ENCODE measurements at places on chromosomes 2 and 18.

- no peak for DNase-seq
Observed at GRCh38 chr2:78977661-78978145, 47.8 kb upstream of the REG3G start.

- no peak for DNase-seq
Observed at GRCh38 chr2:241496904-241497877, 11.2 kb downstream of the STK25 start.

- DNase-seq: peak; percentile 57
Observed at GRCh38 chr18:9914584-9915290, 921 bp downstream of the VAPA start.

GRCh38 chr2:24330161-24330560, 30.2 kb downstream of the ITSN2 start:
- no peak for DNase-seq

DNA sequence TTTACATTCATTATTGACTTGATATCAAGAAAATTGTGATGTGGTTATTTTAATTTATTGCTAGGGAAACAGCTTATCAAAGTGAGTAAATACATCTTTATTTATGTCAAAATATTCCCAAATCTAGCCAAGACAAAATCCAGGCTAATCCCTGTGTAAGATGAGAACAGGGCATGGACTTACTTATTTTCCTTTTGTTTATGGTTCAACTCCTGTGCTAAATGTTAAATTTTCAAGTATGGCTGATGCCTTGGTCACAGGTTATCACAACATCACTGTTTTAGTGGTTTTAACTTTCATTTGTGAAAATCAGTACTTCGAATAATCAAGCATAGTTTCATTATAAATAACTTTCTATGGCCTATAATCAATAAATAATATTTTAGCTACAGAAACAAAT, 657.0 kb upstream of the SYT4 start:
- no peak for DNase-seq

DNA sequence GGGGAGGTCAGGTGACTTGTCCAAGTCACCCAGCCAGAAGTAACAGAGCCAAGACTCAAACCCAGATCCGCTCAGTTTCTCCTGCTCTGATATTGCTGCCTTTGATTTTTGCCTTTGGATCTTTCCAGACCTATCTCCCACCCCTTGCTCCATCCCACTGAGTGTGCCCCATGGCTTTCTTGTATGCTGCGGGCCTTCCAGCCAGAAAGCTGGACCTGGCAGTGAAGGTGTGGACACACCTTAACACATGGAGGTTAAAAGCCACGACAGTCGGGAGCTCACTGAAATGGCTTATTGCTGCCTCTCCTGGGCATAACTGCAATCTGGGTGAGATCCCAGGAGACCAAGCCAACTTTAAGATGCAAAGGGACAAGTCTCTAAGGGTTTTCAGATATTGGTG, 86.7 kb downstream of the LONRF2 start:
- DNase-seq: no peak

GRCh38 chr2:157780211-157780610, 95.9 kb downstream of the ACVR1 start:
- DNase-seq: no peak

DNA sequence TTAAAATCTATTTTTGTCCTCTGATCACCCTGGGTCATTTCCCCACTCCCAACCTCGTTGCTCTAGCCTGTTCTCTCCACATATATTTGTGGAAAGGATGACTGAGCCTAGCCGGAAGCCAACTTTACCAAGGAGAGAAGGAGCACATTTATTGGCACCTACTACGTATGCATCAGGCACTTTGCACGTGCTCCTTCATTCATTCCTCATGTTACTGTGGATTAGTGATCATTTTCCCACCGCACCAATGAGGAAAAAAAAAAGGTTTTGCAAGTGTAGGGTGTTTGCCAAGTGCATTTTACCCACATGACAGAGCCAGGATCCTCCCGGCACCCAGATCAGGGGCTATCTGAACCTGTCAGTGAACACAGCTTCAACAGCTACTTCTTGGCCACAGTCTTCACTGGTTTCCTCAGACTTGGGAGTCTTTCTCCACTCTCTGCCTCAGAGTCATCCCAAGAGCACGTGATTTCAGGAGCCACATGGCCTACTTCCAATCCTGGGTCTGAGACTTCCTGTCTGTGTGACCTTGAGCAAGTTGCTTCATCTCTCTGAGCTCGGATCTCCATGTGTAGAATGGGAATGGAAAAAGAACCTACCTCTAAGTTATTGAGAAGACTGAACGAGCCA, 1.9 kb upstream of the C1QL2 start:
- DNase-seq: no peak

GRCh38 chr18:48996901-48997463, 46.2 kb upstream of the SMAD7 start:
- no peak for DNase-seq

- no peak for DNase-seq
Observed at GRCh38 chr2:183078163-183078463, 434 bp upstream of the DUSP19 start.

DNA sequence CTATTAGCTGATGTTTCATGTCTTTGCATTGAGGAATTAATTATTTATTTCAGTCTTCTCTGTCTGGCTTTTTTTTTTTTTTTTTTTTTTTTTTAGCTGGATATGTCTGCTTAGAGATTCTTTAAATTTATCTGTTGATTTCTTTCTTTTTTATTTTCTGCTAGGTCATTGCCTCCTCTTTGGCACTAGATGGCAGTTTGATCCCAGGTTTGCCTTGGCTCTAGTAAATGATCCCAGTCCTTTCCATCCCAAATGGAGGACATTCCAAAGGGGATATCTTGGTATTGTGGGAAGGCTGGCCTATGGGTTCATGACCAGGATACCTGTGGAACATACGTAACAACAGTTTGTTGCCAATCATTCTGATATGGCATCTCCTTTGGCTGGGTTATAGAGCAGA, 339.5 kb upstream of the GCFC2 start:
- no peak for DNase-seq

DNA sequence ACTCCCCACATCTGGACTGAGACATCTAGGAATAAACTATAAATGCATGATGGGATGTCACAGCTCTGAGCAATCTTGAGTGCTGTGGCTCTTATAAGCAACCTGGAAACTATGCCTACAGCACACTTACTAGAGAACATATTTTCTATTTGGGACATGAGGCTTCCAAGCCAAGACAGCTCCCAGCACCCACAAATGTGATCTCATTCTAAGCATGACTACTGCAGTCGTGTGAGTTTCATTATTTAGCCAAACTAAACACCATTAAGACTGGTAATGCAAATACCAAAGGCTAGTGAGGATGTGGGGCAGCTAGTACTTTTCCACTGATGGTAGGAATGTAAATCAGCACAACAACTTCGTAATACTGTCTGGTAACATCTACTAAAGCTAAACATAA, 72.5 kb downstream of the RTTN start:
- no peak for DNase-seq

GRCh38 chr18:5145168-5145825, 51.8 kb downstream of the AKAIN1 start:
- no peak for DNase-seq

DNA sequence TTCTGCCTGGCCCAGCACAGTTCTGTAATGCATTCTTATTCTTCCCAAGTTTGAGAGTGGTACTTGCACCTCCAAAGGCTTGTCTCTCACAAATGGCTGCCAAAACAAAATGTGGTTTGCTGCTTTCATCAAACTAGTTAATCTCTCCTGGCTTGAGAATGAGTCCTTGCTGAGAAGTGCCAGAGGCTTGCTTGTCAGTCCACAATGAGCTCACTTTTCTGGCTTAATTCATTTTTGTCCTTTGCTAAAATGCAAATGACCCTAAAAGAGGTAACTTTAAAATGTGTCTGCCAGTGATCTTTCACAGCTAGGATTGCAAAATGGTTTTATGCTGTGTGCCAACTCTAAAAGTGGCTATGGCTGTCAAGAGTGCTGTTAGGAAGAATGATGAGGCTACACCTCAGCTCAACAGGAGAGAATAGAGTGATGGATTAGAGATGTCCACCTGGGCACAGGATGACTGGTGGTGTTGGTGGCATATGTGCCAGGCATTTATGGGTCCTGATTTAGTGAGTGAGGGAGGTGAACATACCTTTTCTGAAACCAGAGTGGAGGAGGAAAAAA, 291.2 kb upstream of the HNMT start:
- DNase-seq: no peak

DNA sequence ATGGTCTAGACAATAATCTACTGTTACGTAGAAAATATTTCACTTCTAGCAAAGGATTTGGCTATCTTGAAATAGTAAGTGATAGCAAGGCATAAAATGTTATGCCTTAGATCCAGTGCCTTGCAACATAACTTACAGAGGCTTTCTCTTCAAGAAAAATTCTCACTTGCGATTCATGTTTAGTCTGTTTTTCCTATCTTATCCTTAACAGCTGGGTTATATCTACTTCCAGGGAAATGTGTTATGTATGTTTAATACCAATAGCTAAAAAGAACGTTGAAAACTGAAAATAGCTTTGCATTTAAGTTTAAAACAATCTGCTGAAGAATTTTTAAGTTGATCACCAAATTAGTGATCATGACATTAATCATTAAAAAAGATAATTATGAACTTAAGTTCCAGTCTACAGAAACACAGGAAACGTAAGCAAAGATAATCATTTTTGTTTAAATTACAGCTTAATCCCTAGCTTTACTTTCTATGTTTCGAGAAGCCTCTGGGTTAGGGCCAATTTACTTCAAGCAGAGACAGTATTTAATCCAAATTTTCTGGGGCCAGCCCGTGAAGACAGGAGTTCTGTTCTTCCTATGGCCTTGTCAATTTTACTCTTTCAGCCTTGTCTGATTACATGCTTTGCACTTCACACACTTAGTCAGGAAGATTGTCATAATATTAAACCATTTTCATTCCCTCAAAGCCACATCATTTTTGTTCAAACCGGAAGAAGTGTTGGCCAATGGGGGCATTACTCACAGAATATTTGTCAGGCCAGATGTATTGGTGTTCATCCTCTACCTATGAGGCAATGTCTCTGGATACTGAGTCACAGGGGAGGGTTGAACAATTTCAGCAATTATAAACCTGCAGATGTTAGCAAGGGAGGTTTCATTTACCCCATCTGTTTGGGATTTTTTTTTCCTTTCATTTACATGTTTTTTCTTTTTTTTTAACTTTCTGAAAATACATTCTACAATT, 1132.9 kb upstream of the ZEB2 start:
- DNase-seq: no peak

GRCh38 chr2:44799105-44799504, 142.4 kb upstream of the SIX3 start:
- no peak for DNase-seq

All from activated CD8-positive, alpha-beta memory T cell treated with anti-CD3 and anti-CD28 coated beads for 4 hours (primary cell).